ENCODE measurements at places on chromosomes 16 and 17. TPM values are rescaled to one million over a fixed set of nuclear protein-coding genes. Genes with fewer than 3 reads are reported as not detected.

- no peak for DNase-seq
These were observed 105.8 kb upstream of the SDK2 start for GRCh38 chr17:73749928-73750605.

GRCh38 chr16:87064731-87065445 lies 252.3 kb downstream of the C16orf95 start:
- no peak for DNase-seq

DNA sequence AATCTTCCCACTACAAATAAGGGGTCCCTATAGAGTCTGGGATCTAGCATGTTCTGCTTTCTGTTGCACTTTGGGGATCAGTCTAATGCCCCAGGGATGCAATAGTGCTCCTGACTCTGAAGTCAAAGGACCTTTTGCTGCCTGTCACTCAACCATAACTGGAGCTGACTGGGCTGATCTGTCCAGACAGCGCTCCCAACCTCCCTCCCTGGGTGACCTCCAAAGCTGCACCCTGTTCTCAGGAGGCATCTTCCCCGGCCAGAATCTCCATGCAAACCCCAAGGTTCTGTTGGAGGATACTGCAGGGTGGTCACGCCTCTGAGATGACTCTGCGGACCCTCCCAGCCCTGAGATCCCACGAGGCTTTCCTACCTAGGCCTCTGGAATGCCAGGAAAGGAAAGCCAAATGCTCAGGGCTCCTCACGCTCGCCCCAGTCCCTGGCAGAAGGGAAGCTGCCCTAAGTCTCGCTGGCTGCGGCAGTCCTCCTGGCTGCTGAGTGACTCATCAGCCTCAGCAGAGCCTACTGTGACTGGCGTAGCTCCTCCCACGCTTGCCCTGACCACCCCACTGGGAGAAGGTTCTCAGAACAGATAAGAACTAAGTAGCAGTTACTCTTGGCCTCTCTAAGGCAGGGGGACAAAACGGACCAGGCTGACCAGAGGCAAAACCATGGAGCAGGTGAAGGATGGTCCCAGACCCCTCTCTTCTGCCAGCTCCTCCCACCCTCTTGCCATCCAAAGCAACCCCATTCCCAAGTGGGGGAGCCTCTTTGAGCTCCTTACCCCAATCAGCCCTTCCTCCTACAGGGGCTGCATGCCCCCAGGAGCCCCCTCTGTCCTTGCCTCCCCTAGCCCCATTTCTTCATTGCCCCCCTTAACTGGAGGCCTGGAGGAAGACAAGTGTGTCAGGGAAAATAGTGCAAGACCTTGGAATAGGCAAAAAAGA lies 124.1 kb upstream of the TNRC6C start:
- DNase-seq, result no peak

DNA sequence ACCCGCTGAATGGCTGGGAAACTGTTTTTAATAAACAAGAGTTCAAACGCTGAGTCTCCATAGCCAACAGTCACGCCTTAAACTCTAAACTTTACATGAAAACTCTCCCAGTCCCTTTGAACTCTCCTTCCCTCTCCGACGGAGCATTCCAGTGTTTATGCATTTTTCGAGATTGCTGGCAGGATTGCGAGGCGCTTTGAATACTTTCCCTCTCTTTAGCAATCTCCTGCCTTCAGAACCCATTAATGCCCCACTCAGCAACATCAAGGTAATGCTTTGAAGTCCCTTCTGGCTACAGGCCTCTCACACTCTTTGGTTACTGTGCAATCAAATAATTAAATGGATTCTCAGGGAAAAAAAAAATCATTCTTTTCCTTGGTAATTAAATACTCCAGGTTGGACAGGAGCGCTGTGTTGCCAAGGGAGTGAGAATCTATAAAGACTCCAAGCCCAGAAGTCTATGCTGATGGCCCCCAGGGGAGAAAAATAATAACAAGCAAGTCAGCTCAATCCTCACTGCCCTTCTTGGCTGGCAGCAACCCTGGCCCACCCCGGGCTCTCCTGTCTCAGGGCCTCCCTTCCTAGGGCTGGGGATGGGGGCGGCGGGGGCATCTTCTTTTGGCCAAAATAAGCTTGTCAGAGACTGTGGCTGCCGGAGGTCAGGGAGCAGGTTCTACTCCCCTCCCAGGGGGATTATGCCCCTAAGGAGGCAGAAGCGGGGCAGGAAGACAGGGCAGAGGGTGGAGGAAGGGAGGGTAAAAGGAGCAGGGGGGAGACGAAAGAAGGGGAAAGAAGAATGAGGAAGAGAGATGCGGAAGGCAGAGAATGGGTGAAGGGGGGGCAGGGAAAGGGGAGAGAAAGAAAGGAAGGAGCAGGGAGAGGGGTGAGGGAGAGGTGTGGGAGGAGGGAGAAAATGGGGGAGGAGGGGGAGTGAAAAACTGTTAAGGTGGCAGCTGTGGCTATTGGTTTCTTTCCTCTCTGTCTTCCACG lies 45.2 kb downstream of the AXIN2 start:
- DNase-seq, result no peak

DNA sequence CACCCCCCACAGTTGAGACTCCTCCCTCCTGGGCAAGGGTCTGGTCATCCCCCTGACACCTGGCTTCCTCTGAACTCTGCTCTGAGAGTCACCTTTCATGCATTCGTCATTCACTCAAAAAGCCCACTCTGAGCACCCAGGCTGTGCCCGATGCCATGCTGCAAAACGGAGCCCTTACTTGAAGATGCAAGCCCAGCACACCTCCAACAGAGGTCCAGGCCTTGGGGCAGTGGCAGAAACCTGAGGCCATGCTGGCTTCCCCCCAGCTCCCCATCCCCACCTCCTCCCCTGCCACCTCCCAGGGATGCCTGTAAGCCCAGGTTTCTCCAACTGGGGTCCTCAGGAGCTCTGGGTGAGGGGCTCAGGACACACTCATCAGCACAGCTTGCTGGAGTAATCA lies 67.7 kb upstream of the TNRC6C start:
- DNase-seq, result peak; percentile 30

The CSH2 gene
- not detected for total RNA-seq

The PRRT2 gene
- 1.5 TPM for total RNA-seq

The PCGF2 gene
- not detected for total RNA-seq

Measured in naive thymus-derived CD8-positive, alpha-beta T cell (primary cell).